ENCODE measurements at places on chromosomes 5 and 9.

GRCh38 chr5:133521801-133522200 is 90.5 kb downstream of the FSTL4 start:
- no peak for DNase-seq

GRCh38 chr9:34983209-34983608 is 6.3 kb upstream of the DNAJB5 start:
- DNase-seq: no peak

DNA sequence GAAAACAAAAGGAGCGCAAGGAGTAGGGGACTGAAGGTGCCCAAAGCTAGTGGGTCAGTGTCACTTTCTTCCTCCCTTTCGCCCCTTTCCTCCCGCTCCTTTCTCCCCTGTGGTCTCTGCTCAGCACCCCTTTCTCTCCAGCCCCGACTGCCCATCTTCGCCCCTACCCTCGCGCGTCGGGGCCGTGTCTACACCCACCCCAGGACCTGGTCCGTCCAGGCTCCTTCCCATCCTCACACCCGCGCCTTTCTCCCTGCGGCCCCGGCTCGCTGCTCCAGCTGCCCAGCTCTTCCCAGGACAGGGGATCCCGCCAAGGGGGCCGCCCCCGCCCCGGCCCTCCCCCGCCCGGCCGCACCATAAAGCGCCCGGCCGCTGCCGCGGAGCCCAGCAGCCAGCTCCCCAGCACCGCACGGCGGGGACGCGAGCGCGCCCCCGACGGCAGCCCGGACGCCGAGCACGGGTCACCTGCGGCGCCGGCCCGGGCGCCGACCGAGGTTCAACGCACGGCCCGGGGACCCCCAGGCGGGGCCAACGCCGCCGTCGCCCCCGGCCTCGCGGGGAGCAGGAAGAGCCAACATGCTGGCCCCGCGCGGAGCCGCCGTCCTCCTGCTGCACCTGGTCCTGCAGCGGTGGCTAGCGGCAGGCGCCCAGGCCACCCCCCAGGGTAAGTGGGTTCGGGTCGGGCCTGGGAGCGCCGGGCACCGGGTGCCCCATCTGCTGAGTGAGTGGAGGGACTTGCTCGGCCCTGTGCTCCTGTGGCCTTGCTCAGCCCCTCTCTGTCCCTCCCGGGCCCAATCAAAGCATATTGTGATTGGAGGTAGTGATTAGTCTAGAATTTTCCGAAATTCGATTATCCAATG is at the start of gene THBS4:
THBS4 (plus strand) TSS at position 387 of the 860 bp plus-strand sequence; CDS start at position 577, 190 bp downstream.
- peak; percentile 8 for DNase-seq

GRCh38 chr5:14834584-14835550 is 36.7 kb downstream of the ANKH start:
- DNase-seq: no peak

DNA sequence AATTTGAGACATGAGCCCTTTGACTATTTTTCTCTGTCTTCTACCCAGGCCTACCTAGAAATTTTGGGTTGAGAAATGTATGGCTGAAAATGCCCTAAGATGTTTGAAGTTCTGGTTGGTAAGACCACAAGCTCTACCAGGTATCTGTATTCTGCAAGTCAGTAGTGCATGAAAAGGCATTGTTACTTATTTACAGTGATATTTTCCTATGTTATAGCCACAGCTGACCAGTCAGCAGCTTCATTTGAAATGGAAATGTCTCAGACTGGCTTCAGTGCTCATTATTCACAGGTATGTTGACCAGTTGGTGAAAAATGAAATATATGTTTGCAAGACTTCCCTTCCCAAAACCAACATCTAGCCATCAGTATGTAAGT is 91.9 kb upstream of the ITGA2 start:
- DNase-seq: no peak

- no peak for DNase-seq
These were observed 87.4 kb downstream of the ZNF608 start for GRCh38 chr5:124658867-124659557.

DNA sequence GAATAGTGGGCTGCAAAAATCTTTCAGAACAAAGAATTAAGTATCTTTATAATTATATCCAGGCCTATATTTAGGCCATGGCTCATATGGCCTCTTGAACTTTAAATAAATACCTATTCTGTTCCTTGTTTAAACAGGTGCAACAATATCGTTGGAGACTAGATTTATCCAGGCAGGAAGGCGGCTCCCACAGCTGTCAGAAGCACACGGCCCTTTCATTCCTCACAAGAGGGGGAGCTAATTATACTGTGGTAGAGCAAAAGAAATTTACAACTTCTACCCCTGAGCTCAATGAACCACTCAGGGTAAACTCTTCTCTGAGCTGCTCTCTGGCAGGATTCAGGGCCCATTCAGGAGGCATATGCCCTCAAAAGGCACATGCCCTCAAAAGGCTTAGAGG is 31.3 kb downstream of the TMEM174 start:
- no peak for DNase-seq

DNA sequence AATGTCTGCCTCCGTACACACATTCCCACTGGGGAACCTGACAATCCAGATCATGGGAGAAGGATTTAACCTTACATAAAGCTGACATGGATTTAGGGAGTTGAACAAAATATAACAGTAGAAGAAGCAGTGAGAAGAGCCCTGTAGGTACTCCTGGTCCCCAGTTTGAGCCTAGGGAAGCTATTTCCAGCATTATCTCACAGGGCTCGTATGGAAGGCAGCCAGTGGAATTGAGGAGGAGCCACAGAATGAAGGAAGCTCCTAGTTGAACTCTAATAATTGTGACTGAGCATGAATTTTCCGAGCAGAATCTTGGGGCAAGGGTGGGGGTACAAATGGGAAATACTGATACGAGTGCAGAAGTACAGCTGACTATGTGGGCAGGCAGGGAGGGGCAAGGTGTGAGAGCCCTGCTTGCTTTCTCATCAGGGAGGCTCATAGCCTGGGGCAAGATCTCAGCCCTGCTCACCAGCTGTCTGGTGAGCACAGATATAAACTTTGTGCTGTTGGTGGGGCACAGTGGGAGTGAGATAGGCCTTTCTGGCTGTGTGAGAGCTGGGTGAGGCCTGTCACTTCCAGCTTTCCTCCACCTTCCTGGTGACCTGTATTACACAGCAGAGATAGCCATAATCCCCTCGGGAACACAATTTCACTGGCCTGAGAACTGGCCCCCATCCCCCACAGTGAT is 290.7 kb upstream of the IL12B start:
- DNase-seq: peak; percentile 76

DNA sequence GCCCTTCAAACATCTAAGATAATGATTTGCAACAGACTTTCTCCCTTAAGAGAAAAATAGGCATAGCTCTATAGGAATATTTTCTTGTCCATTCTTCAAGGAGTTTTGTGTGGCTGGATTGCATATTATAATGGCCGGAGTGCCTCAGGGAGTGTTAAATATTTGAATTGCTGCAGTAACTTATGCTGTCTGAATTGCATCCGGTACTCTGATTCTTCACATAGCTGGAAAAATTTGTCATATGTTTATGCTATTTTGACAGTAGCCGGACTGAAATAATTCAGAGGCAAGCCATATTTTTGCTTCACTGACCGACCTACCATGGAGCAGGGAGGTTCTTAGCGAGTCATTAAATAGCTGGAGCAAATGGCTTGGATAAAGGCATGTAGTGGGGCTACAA is 621.0 kb downstream of the ACTL7B start:
- DNase-seq: no peak

DNA sequence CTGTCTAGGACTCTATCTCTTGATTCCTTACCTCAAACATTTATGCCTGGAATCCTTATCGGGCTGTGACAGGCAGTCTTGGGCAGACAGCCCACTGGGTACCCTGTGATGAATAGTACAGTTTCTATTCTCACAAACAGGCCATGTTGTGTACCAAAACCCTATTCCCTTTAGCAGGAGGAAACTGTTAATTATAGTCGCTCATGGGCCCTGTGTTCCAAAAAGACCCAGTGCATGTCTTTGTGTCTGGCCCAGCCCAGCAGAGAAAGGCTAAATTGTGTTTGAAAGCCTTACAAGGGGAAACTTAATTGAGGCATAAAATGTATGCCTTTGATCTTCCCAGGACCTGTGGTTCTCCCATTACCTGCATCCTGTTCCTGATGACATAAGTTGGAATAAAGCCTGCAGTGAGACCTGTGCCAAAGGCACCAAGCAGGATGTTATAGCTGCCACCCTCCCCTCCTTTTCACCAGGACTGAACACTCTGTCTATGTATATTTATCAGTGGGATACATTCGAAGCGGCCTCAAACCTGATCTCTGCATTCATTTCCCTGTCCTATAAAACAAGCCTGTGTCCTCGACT is 43.3 kb downstream of the TLR4 start:
- DNase-seq: no peak

DNA sequence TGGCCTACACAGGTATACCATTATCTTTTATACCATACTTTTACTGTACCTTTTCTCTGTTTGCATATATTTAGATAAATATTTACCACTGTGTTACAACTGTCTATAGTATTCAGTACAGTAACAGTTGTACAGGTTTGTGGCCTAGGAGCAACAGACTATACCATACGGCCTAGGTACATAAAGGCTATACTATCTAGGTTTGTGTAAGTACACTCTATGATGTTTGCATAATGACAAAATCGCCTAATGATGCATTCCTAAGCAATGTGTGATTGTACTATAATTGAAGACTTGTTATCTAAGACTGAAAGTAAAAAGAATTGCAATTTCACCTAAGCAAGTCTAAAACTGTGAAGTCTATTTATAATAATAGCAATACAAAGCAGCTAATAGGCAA is 3.9 kb downstream of the C9orf72 start:
- DNase-seq: no peak

- no peak for DNase-seq
These were observed 5.5 kb downstream of the C9orf85 start for GRCh38 chr9:71916834-71917534.

DNA sequence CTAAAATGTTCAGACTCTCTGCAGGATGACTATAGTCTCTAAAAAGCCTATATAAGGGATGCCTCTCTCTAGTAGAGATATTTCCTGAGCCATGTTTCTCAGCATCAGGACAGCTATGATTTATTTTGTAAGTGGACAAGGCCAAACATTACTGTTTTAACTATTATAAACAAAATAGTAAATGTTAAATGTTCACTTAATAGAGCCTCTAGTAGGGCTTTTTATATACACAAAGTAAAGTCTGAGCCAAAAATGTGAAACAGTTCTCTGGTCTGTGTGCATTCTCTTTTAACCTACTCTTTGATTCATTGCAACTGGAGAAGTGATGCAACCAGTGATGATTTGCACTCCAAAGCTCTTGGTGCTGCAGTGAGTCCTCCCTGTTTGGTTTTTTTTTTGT is 220.5 kb downstream of the GDNF start:
- DNase-seq: no peak

- no peak for DNase-seq
These were observed 13.8 kb downstream of the PTGES2 start for GRCh38 chr9:128113526-128114325.

- DNase-seq: peak; percentile 60
These were observed 16.6 kb upstream of the EGFL7 start for GRCh38 chr9:136645903-136646754.

GRCh38 chr9:89734600-89735041 is 129.8 kb downstream of the GADD45G start:
- DNase-seq: no peak

DNA sequence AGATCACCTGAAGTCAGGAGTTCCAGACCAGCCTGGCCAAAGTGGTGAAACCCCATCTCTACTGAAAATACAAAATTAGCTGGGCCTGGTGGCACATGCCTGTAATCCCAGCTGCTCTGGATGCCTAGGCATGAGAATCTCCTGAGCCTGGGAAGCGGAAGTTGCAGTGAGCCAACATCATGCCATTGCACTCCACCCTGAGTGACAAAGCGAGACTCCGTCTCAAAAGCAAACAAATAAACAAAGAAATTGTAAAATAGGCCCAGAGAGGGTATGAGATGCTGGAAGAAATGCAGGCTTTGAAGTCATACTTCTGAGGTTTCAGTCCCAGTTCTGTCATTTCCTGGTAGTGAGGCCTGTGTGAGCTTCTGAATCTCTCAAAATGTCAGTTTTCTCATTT is 5.3 kb upstream of the ARHGEF37 start:
- DNase-seq: no peak

DNA sequence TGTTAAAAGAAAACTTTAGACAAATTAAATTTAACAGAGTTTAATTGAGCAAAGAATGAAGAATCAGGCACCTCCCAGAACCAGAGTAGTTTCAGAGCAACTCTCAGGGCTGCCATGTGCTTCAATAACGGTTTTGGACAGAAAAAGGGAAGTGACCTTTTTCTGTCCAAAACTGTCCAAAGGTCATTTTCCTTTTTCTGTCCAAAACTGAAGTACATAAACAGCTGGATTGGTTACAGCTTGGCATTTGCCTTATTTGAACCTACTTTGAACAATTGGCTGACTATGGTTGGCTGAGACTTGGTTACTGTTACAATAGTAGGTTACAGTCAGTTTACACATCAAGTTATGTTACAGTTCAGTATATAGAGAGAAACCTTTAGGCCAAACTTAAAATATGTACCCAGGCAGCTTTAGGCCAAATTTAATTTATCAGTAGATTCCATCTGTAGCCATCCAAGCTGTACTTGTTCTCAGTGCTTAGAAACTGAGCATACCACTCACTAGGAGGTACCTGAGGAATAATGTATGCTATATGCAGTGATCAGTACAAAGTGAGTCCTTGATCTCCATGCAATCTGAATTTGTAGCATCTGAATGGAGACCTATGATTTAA is 44.0 kb downstream of the C9orf85 start:
- DNase-seq: no peak

- DNase-seq: no peak
These were observed 579.2 kb upstream of the ZNF608 start for GRCh38 chr5:125325488-125326149.

DNA sequence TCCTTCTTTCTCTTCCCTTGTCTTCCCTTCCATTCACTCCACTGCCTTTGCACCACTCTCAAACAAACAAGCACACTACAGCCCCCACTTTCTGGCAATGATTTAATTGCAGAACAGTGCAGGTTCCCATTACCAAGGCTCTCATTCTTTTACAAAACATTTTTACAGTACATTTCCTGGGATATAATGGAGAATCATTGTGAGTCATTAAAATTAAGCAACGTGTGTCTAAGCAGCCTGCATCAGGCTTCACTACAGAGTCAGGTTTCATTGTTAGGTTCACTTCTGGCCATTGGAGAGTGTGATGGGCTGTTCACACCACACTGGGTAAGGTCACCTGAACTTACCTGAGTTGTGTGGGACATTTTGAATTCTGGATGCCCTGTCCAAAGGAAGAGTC is 303.5 kb downstream of the TRIM32 start:
- no peak for DNase-seq

GRCh38 chr5:76642390-76643040 is 19.3 kb upstream of the F2RL2 start:
- DNase-seq: no peak

DNA sequence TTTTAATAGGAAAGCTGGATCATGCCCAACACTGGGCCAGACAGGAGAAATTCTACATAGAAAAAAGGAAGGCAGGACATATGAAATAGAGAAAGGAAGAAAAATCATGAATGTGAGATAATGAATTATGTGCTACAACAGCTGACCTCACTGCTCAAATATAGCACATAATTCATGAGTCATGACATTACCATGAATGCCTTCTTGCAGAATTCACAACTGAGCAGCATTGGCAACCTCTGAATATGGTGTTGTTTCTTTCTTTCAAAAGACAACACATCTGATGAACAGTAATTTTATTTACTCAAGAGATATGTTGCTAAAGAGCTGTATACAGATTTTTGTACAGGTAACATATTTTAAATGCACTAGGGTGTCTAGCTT is 34.4 kb downstream of the APBA1 start:
- DNase-seq: no peak
